Natural killer cell (primary cell): ENCODE measurements at places on chromosomes 7 and 10.

GRCh38 chr10:117499248-117500105, 43.1 kb upstream of the EMX2 start:
- H3K4me3 ChIP-seq, result no peak overlapping the region
- no peak for DNase-seq
- no peak overlapping the region for H3K27ac ChIP-seq

- H3K27ac ChIP-seq, result no peak overlapping the region
- no peak overlapping the region for H3K4me3 ChIP-seq
- no peaks in the 10 kb centered on the region for H3K27me3 ChIP-seq
- H3K36me3 ChIP-seq, result no peaks in the 10 kb centered on the region
- DNase-seq, result peak; percentile 85
Observed at GRCh38 chr7:3464900-3465622, 164.0 kb downstream of the SDK1 start.

- H3K4me1 ChIP-seq, result peaks cover 3% of the 10 kb centered on the region
- H3K36me3 ChIP-seq, result no peaks in the 10 kb centered on the region
- H3K27me3 ChIP-seq, result no peaks in the 10 kb centered on the region
Observed at GRCh38 chr10:11114269-11114668, 96.6 kb downstream of the CELF2 start.

- no peaks in the 10 kb centered on the region for H3K4me1 ChIP-seq
- H3K27me3 ChIP-seq, result no peaks in the 10 kb centered on the region
- no peak overlapping the region for H3K27ac ChIP-seq
- no peak for DNase-seq
Observed at GRCh38 chr10:116108095-116108494, 164.9 kb downstream of the GFRA1 start.

GRCh38 chr7:2376351-2377154, 21.9 kb downstream of the EIF3B start:
- no peaks in the 10 kb centered on the region for H3K27me3 ChIP-seq
- H3K4me1 ChIP-seq, result no peaks in the 10 kb centered on the region
- H3K27ac ChIP-seq, result no peak overlapping the region
- H3K4me3 ChIP-seq, result no peak overlapping the region
- DNase-seq, result no peak

DNA sequence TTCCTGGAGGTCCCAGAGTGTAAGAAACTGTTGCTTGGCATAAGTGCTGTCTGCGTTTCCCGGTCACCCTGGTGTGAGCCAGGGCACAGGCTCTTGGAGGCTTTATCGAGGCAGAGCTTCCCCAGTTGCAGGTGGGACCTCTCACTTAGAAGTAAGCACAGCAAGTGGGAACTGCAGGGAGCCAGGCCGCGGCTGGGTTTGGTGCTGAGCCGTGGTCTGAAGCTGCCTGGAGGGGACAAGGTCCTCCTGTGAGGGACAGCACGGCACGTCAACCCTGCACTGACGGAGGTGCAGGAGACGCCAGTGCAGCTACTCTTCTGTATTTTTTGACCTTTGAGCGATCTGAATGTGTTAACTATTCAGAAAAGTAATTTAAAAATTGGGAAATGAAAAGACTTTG, 55.8 kb upstream of the PFKFB3 start:
- H3K27me3 ChIP-seq, result no peaks in the 10 kb centered on the region
- no peaks in the 10 kb centered on the region for H3K36me3 ChIP-seq
- H3K4me1 ChIP-seq, result peaks cover 46% of the 10 kb centered on the region
- H3K4me3 ChIP-seq, result no peak overlapping the region

DNA sequence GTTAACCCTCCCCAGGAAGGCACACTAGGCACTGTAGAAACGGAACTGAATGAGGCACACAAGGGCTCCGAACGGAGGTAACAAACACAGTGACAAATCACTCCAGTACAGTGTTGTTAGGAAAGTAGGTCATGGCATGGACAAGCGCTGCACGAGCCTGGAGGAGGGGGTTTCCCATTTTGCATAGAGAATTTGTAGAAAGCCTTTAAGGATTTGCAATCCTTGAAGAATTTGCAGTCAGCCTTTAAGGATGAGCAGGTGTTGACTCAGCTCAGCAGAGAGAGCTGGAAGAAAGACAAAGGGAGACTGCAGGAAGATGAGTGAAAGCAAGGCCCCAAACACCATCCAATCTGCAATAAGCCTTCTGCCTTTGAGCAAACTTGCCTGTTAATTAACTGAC, 51.1 kb upstream of the PPP1R3C start:
- no peaks in the 10 kb centered on the region for H3K4me1 ChIP-seq
- H3K27ac ChIP-seq, result no peak overlapping the region
- H3K36me3 ChIP-seq, result no peaks in the 10 kb centered on the region
- no peak for DNase-seq

DNA sequence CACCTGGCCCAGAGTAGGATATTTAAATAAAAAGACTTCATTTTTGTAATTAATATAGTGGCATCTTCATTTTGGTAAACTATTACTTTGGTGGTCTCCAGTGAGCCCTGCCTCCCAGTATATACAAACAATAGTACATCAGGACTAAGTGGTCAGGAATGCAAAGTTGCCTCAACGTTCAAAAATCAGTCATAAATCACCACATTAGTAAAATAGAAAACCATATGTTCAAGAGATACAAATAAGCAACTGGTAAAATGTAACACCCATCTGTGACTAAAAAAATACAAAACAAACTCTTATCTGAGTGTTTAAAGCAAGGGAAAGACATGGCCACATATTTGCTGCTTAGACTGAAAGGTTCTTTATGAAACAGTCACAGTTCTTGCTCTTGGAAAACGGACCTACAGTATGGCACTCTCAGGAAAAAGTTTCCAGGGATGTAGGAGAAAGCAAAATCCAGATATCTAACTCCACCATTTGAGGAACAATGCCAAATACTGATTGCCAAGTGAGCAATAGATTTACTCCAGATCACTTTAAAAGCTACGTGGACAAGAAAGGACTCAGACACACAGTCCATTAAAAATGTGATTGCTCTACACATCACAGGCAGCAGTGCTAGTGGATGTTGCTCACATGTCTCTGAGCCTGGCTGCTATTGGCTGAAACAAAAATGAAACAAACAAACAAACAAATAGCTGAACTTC, 15.1 kb upstream of the RHOBTB1 start:
- H3K36me3 ChIP-seq, result no peaks in the 10 kb centered on the region
- no peak for DNase-seq

DNA sequence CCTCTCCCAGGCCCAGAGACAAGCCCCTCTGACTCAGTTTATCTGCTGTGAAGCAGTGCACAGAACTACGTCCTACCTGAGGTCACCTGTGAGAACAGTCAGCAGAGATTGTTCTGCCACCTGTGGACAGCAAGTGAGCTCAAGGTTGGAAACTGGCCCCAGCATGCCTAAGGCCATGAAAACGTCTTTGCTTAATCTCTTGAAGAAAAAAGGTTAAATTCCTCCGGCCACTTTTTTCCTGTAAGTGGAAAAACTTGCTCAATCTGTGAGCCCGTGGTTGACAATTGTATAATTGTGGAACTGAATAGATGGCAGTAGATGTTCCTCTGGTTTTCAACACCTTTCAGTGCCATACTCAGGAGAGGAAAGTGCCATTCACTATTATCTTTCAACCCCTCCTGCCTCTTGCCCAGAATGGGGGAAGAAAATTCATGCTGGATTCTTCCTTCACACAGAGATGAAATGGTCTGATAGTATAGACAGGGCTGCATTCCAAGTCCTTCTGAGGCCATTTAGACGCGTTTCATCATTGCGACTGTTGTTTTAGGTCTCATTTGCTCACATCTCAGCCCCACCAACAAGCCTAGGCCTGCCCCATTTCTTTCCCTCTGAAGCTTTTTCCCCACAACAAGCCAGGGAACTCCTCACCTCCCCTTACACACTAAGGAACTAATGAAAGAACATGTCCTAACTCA, 292.9 kb downstream of the FZD1 start:
- no peaks in the 10 kb centered on the region for H3K4me1 ChIP-seq
- H3K27ac ChIP-seq, result no peak overlapping the region
- H3K4me3 ChIP-seq, result no peak overlapping the region
- no peak for DNase-seq
- no peaks in the 10 kb centered on the region for H3K36me3 ChIP-seq
- H3K27me3 ChIP-seq, result no peaks in the 10 kb centered on the region

DNA sequence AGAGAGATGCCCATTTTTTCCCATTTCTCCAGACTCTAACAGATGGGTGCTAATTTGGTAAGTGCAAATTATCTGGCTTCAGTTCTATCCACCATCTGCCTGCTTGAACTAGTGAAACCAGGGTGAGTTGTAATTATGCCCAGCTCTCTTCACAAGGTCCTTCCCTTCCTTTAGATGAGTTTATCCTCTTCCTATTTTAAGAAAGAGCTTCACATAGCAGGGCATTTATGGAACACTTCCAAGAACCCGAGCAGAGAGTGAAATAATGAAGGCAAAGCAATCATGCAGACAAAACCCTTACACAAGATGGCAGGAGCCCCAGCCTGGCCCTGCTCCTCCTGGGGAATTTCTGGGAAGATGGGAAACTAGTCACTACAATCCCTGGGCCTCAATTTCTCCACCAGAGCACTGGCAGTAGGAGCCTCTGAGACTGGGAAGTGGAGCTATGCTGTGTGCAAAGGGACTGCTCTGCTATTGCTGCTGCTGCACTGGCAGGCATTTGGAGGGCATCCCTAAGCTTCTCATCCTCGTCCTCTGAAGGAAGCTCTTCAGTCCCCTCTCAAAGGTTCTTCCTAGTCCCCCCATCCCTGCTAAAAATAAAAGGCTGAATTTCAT, 33.7 kb upstream of the PLXNA4 start:
- H3K36me3 ChIP-seq, result no peaks in the 10 kb centered on the region
- H3K27me3 ChIP-seq, result no peaks in the 10 kb centered on the region
- H3K27ac ChIP-seq, result no peak overlapping the region
- no peak overlapping the region for H3K4me3 ChIP-seq
- no peak for DNase-seq

GRCh38 chr10:2886662-2887061, 180.7 kb upstream of the PFKP start:
- no peaks in the 10 kb centered on the region for H3K36me3 ChIP-seq
- no peak overlapping the region for H3K27ac ChIP-seq
- no peak for DNase-seq
- peaks cover 4% of the 10 kb centered on the region for H3K27me3 ChIP-seq
- no peak overlapping the region for H3K4me3 ChIP-seq

DNA sequence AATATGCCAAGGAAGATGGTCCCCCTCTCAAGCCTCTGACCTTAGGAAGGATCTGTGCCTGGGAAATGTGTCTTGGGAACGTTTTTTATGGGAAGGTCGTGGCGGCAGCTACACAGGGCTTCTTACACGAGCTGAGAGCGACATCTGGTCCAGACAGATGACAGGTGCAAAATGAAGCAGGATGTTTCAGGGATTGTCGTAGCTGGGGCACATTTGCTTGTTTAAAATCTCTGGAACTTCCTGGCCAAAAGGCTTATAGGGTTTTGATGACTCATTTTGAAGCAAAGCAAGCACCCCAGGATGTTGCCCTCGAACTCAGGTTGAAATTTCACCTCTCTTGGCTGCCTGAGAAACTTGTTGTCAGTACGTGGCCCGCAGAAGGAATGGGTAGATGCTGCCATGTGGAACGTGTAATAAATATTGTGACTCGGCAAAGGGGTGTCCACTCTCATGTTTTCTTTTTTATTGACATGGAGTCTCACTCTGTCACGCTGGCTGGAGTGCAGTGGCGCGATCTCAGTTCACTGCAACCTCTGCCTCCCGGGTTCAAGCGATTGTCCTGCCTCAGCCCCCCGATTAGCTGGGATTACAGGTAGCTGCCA, 117.5 kb downstream of the CAMK1D start:
- H3K27ac ChIP-seq, result no peak overlapping the region
- no peak overlapping the region for H3K4me3 ChIP-seq
- H3K27me3 ChIP-seq, result no peaks in the 10 kb centered on the region
- no peak for DNase-seq
- H3K4me1 ChIP-seq, result no peaks in the 10 kb centered on the region

DNA sequence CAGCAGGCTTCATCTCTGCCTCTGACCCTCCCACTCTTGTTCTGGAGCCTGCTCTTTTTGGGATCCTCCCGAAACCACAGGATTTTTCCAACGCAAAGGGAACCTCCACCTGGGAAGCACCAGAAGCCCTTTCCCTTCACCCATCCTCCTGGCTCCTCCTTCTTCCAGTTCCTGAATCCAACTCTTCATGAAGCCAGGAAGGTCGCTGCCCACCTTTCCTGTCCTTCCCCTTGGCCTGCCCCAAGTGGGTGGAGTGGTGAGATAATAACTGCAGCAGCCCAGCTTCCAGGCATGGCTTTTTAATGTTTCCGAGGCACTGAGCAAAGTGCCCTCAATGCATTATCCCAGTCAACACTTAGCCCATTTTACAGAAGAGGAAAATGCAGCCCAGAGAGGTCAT, 70.8 kb upstream of the EEPD1 start:
- H3K4me3 ChIP-seq, result no peak overlapping the region
- no peak overlapping the region for H3K27ac ChIP-seq
- no peak for DNase-seq
- H3K36me3 ChIP-seq, result no peaks in the 10 kb centered on the region
- no peaks in the 10 kb centered on the region for H3K4me1 ChIP-seq

- DNase-seq, result no peak
- no peaks in the 10 kb centered on the region for H3K4me1 ChIP-seq
- no peak overlapping the region for H3K4me3 ChIP-seq
- H3K27ac ChIP-seq, result no peak overlapping the region
Observed at GRCh38 chr7:133514551-133514950, 261.7 kb downstream of the EXOC4 start.

- no peak overlapping the region for H3K4me3 ChIP-seq
- no peaks in the 10 kb centered on the region for H3K4me1 ChIP-seq
Observed at GRCh38 chr7:8922726-8923125, 489.3 kb downstream of the NXPH1 start.

DNA sequence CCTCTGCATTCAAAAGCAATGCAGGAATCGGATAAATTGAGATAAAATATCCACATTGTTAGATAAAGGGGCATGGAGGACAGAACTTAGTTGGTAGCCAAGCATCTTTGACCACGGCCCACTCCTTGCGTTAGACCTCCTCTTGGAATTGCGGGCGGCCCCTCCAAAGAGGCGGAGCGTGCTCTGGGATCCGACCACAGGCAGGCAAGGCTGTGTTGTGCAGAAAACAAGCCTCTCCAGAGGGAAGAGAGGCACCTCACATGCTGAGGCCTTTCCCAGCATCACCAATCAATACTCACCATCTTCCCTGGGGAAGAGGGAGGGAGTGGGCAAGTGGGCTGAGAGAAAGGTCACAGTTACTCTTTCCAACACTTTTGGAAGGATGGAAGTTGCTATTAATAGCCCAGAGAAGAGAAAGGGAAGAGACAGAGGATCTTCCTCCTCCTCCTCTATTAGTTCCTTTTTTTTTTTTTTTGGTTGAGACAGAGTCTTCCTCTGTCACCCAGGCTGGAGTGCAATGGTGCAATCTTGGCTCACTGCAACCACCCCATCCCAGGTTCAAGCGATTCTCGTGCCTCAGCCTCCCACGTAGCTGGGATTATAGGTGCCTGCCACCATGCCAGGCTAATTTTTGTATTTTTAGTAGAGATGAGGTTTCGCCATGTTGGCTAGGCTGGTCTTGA, 49.7 kb upstream of the NRF1 start:
- H3K36me3 ChIP-seq, result no peaks in the 10 kb centered on the region
- H3K27me3 ChIP-seq, result no peaks in the 10 kb centered on the region
- no peak for DNase-seq
- H3K4me3 ChIP-seq, result no peak overlapping the region
- no peaks in the 10 kb centered on the region for H3K4me1 ChIP-seq
- no peak overlapping the region for H3K27ac ChIP-seq
